ENCODE measurements at places on chromosomes 7 and 10. TPM values are rescaled to one million over a fixed set of nuclear protein-coding genes. Genes with fewer than 3 reads are reported as not detected.

The CLIP2 gene
- total RNA-seq = 44.3 TPM

The ADK gene
- 50.0 TPM for total RNA-seq

The COL28A1 gene
- total RNA-seq = 1.1 TPM

The CCZ1 gene
- 90.5 TPM for total RNA-seq

The CCL24 gene
- total RNA-seq = not detected

The PDZD7 gene
- total RNA-seq = 1.9 TPM

DNA sequence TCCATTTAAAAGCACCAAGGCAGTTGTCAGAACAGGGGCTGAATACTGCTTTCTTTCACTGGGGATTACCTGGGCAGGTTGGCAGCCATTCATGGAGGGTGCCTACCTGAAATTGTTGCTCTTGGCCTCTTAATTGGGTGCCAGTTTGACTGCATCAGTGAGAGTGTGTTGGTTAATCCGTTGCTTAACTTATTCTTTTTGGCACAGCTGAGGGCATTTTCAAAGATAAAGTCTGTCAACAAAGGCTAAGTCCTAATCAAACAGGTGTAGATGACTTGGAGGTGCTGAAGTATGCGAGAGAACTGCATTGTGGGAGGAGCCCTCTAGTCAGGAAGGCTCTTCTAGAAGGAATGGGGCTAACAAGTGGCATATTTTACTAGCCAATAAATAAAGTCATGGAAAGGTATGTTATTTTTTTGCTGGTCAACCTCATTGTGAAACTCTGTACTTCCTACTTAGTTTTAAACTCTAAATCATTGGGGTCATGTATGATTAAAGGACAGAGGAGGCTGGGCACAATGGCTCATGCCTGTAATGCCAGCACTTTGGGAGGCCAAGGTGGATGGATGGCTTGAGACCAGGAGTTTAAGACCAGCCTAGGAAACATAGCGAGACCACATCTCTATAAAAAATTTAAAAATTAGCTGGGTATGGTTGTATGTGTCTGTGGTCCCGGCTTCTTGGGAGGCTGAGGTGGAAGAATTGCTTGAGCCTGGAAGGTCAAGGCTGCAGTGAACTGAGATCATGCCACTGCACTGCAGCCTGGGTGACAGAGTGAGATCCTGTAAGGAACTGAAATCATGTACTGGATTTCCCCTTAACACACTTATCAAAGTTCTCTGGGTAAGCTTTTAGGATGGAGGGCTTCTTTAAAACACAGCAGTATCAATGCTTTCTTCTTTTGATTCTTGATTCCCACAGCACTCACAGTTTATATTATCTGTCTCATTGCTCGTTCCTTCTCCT, 134.1 kb downstream of the LRMDA start:
- DNase-seq = no peak
- H3K27ac ChIP-seq = no peak overlapping the region
- peaks cover 3% of the 10 kb centered on the region for H3K27me3 ChIP-seq
- H3K4me1 ChIP-seq = no peaks in the 10 kb centered on the region
- no peaks in the 10 kb centered on the region for H3K36me3 ChIP-seq

GRCh38 chr10:129533281-129533680, 66.2 kb downstream of the MGMT start:
- peaks cover 4% of the 10 kb centered on the region for H3K4me1 ChIP-seq
- H3K27ac ChIP-seq = no peak overlapping the region
- no peaks in the 10 kb centered on the region for H3K27me3 ChIP-seq

- DNase-seq = no peak
- H3K36me3 ChIP-seq = peaks cover 6% of the 10 kb centered on the region
- H3K4me1 ChIP-seq = peaks cover 2% of the 10 kb centered on the region
- no peak overlapping the region for H3K4me3 ChIP-seq
- no peak overlapping the region for H3K27ac ChIP-seq
Observed at GRCh38 chr7:102453319-102453718, 11.3 kb downstream of the ALKBH4 start.

- H3K27ac ChIP-seq = peak overlapping the region; percentile 10
- H3K4me1 ChIP-seq = peaks cover 9% of the 10 kb centered on the region
- peaks cover 5% of the 10 kb centered on the region for H3K36me3 ChIP-seq
- H3K4me3 ChIP-seq = no peak overlapping the region
- no peak for DNase-seq
Observed at GRCh38 chr7:80288175-80289122, 153.8 kb downstream of the GNAI1 start.

DNA sequence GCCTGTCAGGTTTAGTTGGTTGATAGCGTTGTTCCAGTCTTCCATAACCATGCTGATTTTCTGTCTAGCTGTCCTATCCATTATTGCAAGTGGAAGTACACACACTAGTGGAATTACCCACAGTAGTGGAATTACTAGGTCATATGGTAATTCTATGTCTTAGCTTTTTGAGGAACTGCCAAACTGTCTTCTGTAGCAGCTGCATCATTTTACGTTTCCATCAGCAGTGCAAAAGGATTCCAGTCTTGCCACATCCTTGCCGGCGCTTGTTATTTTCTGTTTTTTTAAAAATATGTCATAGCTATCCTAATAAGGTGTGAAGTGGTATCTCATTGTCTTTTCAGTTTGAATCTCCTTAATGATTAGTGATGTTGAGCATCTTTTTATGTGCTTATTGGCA, 17.2 kb upstream of the RHBDD2 start:
- H3K4me3 ChIP-seq = no peak overlapping the region
- H3K27ac ChIP-seq = no peak overlapping the region

GRCh38 chr10:132043861-132044695, 21.7 kb upstream of the JAKMIP3 start:
- no peak overlapping the region for H3K27ac ChIP-seq
- DNase-seq = no peak
- H3K36me3 ChIP-seq = no peaks in the 10 kb centered on the region
- H3K4me3 ChIP-seq = no peak overlapping the region

GRCh38 chr10:108052981-108053380, 888.5 kb upstream of the SORCS1 start:
- no peaks in the 10 kb centered on the region for H3K4me1 ChIP-seq
- no peak overlapping the region for H3K27ac ChIP-seq
- H3K36me3 ChIP-seq = no peaks in the 10 kb centered on the region
- H3K27me3 ChIP-seq = no peaks in the 10 kb centered on the region
- DNase-seq = no peak

- DNase-seq = no peak
- H3K27ac ChIP-seq = no peak overlapping the region
- H3K36me3 ChIP-seq = peaks cover 27% of the 10 kb centered on the region
- no peak overlapping the region for H3K4me3 ChIP-seq
Observed at GRCh38 chr10:132690401-132690800, 95.5 kb downstream of the NKX6-2 start.

DNA sequence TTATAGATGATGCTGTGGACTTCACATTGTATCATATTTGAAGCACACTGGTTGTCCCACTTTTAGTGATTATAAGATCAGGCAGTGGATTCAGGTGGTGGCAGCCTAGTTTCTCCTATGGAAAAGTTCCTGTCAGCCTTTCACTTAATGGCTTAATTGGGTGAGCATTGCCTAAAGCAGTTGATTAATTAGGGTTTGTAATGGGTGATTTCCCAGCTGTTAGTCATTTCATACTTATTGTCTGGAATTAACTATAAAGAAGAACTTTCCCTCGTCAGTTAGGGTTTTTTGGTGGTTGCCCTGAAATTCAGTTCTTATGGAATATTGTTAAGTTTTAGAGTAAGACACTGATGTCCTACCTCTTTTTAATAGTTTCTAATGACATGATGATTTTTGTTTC, 78.8 kb downstream of the SLC25A40 start:
- no peaks in the 10 kb centered on the region for H3K36me3 ChIP-seq
- H3K4me1 ChIP-seq = no peaks in the 10 kb centered on the region
- peaks cover 42% of the 10 kb centered on the region for H3K27me3 ChIP-seq
- no peak overlapping the region for H3K4me3 ChIP-seq
- no peak for DNase-seq

DNA sequence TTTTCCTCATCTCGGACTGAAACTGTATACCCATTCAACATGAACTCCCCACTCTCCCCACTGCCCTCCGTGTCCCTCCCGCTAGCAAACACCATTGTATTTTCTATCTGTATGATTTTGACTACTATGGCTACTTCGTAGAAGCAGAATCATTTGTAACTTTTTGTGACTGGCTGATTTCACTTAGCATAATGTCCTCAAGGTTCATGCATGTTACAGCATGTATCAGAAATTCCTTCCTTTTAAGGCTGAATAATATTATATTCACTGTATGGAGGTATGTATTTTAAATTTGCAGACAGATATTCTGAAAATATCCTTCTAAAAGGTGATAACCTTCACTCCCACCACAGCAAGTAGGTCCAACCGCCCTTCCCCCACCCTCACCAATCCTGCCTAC, 42.9 kb upstream of the MMD2 start:
- no peaks in the 10 kb centered on the region for H3K4me1 ChIP-seq
- peaks cover 45% of the 10 kb centered on the region for H3K36me3 ChIP-seq
- H3K27me3 ChIP-seq = no peaks in the 10 kb centered on the region
- peak; percentile 42 for DNase-seq
- H3K4me3 ChIP-seq = no peak overlapping the region
- H3K27ac ChIP-seq = no peak overlapping the region

DNA sequence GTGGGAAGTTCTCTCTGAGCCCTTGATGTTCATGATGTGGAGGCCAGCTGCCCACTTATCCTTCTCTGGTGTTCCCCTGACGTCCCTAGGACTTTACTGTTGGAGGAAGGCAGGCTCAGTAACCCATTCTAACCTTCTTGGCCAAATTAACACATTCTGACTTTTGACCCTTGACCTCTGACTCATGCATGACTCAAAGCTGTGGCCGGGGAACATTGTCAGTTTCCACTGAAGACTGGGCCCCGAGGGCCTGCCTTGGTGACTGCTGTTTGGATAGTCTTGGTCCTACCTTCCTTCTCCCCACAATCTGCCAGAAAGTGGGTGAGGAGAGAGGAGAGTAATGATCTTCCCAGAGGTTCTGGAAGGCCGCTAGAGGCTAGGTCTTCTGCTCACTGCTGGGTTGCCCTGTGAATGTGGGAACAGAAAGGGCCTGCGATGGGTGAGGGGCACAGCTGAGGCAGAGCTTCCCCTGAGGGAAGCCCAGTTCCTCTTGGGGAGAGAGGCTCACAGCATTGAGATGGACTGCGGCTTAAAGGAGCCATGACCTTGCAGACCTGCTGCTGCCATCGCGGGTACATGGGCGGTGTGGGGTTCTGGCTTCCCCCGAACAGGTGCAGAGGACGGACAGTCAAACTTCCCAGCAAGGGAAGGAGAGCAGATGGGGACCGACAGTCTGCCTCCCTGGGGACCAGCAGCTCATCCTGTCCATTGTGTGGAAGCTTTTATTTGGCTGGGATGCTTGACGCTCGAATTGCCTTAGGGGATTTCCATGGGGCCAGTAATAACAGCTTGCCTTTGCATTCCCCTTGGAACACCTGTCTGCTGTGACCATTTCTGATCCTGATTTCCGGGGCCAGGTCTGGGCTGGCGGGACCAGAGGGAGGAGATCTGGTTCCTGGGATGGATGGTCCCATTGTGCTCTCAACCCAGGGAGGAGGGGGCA, 43.8 kb downstream of the ADAMTS14 start:
- no peak for DNase-seq
- no peak overlapping the region for H3K27ac ChIP-seq
- peaks cover 17% of the 10 kb centered on the region for H3K4me1 ChIP-seq
- H3K36me3 ChIP-seq = no peaks in the 10 kb centered on the region
- H3K4me3 ChIP-seq = no peak overlapping the region

DNA sequence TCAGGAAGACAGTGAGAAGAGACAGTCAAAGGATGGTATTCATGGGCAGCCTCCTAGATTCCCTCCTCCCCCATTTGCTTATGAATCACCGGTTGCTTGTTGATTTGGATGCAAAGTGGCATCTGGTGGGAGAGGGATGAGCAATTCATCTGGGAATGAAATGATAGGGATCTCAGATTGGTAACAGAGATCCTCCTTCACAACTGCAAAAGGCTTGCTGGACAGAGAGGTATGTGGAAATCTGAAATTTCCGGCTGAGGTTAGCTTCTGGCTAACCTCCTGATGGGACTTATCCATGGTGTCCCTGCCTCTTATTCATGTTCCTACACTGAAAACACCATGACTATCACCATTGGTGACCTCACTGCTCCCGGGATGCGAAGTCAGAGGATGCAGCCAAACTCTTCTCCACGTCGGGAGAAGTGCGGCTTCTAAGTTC, 48.4 kb upstream of the PODXL start:
- H3K36me3 ChIP-seq = no peaks in the 10 kb centered on the region
- DNase-seq = no peak
- no peak overlapping the region for H3K27ac ChIP-seq
- H3K4me1 ChIP-seq = peaks cover 24% of the 10 kb centered on the region
- H3K4me3 ChIP-seq = no peak overlapping the region

DNA sequence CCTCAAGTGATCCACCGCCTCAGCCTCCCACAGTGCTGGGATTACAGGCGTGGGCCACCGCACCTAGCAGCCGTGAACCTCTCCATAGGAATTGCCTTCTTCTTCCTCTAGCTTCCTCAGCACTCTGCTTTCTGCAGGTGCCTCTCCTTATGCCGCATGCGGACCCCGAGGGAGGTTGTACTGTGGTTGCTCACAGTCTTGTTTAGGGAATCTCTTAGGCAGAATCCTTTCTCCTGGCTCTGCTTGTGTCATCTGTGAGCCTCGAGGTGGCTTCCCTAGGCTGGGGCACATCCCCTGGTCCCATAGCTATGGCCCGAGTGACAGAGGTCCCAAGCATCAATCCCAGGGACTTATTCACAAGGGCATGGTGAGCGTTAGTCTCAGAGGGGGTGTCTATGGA, 33.2 kb upstream of the GIMAP8 start:
- H3K27ac ChIP-seq = no peak overlapping the region
- DNase-seq = peak; percentile 38
- peaks cover 11% of the 10 kb centered on the region for H3K27me3 ChIP-seq
- H3K36me3 ChIP-seq = no peaks in the 10 kb centered on the region
- peaks cover 4% of the 10 kb centered on the region for H3K4me1 ChIP-seq

- no peak for DNase-seq
- no peaks in the 10 kb centered on the region for H3K4me1 ChIP-seq
- H3K4me3 ChIP-seq = no peak overlapping the region
- no peak overlapping the region for H3K27ac ChIP-seq
- no peaks in the 10 kb centered on the region for H3K27me3 ChIP-seq
Observed at GRCh38 chr10:35206274-35206673, 79.6 kb downstream of the CREM start.

GRCh38 chr10:100100651-100101184, 19.0 kb upstream of the CPN1 start:
- H3K4me1 ChIP-seq = no peaks in the 10 kb centered on the region
- no peak overlapping the region for H3K27ac ChIP-seq
- DNase-seq = no peak
- no peak overlapping the region for H3K4me3 ChIP-seq
- peaks cover 62% of the 10 kb centered on the region for H3K27me3 ChIP-seq

Measured in osteocyte (in vitro differentiated cells).